ENCODE measurements at places on chromosomes 11 and 22.

GRCh38 chr22:29892315-29893156 lies 9.6 kb downstream of the MTMR3 start:
- DNase-seq, result no peak

DNA sequence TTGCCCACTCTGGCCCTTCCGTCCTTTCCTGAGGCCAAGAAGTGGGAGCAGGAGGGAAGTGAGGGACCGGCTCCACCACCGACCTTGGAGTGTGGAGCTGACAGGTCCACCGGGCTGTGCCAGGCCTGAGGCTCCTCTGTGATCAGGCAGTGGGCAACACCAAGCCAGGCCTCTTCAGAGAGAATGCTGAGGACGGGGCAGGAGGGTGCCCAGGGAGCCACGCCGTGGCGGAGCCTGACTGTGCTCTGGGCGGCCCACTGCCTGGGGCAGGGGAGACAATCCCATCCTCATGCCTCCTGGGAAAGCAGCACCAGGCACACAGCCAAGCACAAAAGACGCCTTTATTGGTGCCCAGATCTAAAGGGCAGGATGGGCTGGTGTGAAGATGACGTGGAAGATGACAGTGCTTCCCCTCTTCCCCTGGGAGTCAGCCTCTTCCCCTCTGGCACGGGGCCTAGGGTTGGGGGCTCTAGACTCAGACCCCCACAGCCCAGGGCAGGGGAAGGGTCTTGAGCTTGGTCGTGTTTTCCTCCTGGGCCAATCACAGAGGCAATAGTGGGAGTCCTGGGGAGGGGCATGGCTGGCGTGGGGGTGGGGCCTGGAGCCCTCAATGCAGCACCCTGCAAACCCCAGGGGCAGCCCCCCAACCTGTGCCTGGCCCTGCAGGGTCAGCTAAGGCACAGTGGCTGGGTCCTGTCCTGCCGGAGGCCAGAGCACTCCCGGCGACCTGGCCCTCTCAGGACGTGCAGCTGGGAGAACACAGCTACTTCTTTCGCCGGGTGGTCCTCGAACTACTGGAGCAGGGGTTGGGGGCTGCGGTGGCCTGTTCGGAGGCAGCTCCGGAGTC lies 4.7 kb downstream of the LMF2 start:
- no peak for DNase-seq

DNA sequence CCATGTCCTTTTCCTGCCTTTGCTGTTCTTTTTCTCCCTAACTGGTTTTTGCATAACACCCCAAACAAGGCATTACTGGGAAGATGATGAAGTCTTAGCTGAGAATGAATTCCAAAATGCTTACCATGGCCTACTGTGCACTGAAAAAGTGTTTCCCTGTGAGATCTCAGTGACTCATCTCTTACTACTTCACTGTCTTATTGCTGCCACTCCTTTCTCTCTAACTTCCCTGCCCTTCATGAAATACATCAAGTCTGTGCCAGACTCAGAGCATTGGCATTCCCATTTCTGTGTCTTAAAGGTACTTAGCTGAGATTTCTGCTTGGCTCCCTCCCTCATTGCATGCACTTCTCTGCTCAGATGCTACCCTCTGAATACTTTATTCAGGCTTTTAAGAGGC lies 49.1 kb upstream of the MUC15 start:
- DNase-seq, result peak; percentile 62

DNA sequence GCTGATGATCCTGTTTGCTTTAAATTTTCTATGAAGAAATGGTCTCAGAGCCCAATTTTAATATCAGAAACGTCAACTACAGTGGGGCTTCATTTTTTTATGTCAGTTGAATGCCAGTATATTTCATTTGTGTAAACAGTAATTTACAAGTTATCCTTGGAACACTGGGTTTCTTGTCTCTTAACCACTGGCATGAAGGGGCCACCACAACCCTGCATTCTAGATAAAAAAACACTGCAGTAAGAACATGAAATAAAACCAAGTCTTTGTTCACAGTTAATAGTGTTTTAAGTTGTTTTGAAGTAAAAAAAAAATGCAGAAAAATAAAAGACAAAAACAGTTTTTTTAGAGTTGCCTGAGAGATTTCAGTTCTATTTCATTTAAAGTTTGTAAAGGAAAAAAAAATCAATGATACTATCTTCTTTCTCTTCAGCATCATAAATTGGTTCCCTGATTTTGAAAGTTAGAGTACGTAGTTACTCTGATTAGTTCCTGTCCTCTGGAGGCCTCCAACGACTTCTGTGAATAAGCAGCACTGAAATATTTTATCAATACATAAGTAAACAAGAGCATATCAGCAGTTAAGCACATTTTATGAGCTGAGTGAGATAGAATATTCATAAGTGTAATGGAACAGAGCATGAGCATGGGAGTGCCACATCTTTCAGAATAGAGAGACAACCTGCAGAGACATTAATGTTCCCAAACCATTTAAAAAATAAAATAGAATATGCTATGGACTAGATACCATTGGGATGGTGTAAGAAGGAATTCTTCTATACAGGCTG lies 7.8 kb upstream of the DDI1 start:
- no peak for DNase-seq

GRCh38 chr22:39789788-39790187 lies 103.8 kb downstream of the ENTHD1 start:
- DNase-seq, result no peak

- DNase-seq, result no peak
These were observed 190.8 kb downstream of the DSCAML1 start for GRCh38 chr11:117606211-117606610.

DNA sequence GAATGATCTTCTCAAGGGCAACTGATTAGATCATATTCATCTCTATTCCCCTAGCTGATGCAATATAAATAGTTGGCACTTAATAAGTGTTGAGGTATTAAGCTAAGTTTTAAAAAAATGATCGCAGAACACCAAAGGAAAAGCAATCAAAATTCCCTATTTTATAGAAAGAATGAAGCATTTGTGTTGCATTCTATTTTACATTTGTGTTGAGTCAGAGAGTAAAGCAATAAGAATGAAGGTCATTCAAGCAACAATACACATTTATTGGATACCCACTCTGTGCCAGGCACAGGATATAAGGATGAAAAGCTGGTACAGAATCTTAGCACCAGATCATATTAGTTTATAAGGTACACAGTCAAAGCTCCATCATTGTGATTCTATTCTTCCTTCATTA lies 686.4 kb upstream of the CCDC90B start:
- no peak for DNase-seq

- DNase-seq, result no peak
These were observed 19.7 kb upstream of the PGA3 start for GRCh38 chr11:61183645-61184044.

DNA sequence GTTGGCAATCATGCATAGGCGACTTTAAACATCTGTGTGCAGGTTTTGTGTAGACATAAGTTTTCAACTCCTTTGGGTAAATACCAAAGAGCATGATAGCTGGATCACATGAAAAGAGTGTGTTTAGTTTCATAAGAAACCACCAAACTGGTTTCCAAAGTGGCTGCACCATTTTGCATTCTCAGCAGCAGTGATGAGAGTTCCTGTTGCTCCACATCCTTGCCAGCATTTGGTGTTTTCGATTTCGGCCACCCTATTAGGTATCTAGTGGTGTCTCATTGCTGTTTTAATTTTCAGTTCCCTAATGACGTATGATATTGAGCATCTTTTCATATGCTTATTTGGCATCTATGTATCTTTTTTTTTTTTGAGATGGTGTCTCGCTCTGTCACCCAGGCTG lies 62.8 kb upstream of the CCND1 start:
- DNase-seq, result no peak

DNA sequence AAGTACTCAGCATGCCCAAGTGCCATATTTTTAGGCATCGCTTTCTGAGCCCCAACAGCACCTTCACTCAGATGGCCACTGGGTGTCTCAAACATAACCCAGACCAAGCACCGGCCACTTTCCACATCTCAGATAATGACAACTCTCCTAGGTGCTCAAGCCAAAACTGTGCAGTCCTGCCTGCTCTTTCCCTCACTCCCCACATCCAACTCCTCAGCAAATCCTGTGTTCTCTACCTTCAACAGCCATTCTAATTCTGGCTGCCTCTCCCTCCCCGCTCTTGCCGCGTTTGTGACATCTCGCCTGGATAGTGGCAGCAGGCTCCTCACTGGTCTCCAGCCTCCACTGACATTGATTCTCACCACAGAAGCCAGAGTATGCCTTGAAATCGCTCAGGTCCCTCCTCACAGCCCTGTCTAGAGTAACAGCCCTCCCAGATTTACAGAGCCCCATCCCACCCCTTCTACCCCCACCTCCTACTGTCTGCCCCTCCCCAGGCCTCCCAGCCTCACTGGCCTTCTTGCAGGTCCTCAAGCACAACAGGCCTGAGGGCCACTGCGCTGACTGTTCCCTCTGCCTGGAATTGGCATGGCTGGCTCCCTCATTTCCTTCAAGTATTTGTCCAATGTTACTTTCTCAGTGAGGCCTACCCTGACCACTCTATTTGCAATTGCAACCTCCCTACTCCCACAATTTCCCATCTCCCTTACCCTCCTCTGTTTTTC lies 1.3 kb upstream of the PHETA2 start:
- no peak for DNase-seq

GRCh38 chr11:122202161-122202950 lies 86.3 kb upstream of the BLID start:
- peak; percentile 84 for DNase-seq

DNA sequence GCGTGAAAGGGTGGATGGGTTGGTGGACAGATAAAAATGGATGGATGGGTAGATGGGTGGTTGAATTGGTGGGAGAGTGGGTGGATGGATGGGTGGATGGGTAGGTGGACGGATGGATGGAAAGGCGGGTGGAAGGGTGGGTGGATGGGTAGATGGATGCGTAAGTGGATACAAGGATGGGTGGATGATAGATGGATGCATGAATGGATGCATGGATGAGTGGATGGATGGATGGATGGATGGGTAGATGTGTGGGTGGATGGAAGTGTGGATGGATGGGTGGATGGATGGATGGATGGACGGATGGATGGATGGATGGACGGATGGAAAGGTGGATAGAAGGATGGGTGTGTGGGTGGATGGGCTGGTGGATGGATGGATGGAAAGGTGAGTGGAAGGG lies 77.0 kb upstream of the GRK3 start:
- DNase-seq, result no peak

- no peak for DNase-seq
These were observed 171.9 kb downstream of the BUD13 start for GRCh38 chr11:116600930-116601329.

DNA sequence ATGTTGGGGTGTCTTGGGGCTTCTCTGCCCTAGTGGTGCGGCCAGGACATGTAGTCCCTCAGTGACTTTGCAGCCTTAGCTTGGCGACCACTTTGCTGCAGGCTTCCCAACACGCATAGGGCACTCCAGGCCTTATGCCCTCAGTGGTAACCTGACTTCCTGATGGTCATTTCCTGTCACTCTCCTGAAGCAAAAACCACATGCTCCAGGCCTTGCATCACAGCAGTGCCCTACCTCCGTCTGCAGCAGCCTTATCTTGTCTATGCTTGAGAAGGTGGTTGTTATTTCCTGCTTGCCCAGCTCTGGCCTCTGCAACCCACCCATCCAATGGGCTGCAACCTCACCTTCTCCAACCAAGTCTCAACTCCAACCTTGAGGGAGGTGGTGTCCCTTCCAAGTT lies 33.4 kb upstream of the PISD start:
- DNase-seq, result no peak

GRCh38 chr22:42993651-42994275 lies 21.2 kb downstream of the PACSIN2 start:
- DNase-seq, result peak; percentile 79

DNA sequence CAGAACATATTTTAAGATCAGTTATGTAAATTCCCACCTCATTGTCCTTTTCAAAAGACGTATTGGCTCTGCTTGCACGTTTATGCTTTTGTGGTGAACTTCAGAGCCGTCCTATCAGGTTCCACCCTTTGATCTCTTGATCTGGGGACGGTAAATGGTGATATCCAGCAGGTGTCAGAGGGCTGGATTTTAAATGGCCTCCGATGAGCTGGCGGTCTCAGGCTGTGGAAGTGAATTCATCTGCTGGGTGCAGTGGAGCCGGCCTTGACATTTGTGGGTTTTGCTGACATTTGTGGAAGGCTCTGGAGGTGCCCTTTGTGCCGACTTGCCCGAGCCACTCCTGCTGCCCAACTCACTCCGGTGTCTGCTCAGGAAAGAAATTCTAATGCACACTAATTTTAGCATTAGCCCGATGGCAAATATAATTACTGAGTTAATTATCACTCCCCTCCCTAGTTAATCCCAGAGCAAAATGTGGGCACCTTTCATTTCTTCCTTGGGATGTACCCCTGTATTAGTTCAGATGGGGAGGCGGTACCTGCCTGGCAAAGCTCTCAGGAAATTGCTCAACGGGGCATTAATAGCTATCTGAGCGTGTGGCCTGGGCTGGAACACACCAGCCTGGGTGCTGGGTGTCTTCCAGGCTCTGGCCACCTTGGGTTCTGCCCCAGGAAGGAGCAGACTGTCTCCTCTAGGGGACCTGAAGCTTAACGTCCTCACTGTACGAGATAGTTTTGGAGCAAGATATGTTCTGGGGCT lies 9.1 kb downstream of the LRP5 start:
- no peak for DNase-seq

GRCh38 chr11:23727387-23727786 lies 769.5 kb upstream of the LUZP2 start:
- no peak for DNase-seq

GRCh38 chr11:74443071-74443864 lies 24.1 kb downstream of the KCNE3 start:
- DNase-seq, result no peak

DNA sequence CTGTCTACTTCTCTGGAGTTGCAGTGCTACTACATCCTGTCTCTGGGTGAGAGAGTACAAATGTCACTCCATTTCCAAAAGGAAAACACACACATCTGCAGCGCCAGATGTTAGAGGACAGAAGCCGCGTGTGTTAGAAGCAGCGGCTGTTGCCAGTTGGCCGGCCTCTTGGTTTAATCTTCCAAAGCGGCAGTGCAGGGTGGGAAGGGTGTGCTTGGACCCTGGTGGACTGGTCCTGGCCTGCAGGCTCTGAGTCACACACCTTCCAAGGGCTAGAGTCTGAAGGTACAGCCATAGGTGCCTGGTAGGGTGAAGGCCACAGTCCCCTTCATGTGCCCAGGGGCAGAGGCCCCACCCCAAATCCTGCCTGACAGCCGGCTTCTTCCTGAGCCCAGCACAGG lies 99.8 kb downstream of the CTTN start:
- DNase-seq, result no peak

DNA sequence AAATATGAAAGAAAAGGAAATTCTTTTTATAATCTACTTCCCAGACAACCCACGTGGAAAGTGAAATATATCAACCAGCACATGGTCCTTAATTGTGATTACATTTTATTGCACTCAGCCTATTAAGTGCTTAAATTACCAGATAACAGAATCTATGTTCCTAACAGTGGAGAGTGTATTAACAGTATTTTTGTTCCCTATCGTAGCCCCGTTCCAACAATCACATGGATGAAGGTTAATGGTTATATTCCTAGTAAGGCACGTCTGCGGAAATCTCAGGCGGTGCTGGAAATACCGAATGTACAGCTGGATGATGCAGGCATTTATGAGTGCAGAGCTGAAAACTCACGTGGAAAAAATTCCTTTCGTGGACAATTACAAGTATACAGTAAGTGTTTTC lies 626.1 kb upstream of the ARHGAP42 start:
- DNase-seq, result no peak

Measured in EL (cell line).